ENCODE measurements at places on chromosomes 1 and 21.

- peak; percentile 45 for DNase-seq
Observed at GRCh38 chr1:23184212-23184934, 15.7 kb upstream of the LUZP1 start.

DNA sequence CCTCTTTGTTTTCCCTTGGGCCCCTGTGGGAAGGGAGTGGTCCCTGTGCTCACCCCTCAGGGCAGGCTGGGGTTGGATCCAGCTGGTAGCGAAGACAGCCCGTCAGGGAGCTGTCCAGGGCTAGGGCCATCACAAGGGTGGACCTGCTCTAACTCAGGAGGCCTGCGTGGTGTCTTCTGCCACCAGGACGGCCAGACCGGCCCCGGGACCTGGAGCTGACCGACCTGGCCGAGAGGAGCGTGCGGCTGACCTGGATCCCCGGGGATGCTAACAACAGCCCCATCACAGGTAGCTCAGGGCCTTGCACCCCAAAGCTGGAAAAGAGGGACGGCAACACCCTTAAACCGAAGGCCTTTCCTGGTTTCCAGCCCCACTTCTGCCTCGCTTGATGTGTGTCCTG lies 64.2 kb upstream of the CNTN2 start:
- DNase-seq = no peak

DNA sequence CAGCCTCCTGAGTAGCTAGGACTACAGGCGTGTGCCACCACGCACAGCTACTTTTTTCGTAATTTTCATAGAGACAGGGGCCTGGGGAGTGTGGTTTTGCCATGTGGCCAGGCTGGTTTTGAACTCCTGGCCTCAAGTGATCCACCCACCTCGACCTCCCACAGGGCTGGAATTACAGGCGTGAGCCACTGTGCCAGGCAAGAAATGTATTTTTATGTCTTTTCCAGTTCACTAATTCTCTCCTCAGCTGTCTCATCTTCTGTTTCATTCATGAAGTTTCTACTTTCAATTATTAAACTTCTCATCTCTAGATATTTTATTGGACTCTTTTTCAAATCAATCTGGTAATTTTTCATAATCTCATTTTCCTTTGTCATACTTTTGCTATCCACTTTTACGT lies 72.1 kb upstream of the DISP3 start:
- no peak for DNase-seq

DNA sequence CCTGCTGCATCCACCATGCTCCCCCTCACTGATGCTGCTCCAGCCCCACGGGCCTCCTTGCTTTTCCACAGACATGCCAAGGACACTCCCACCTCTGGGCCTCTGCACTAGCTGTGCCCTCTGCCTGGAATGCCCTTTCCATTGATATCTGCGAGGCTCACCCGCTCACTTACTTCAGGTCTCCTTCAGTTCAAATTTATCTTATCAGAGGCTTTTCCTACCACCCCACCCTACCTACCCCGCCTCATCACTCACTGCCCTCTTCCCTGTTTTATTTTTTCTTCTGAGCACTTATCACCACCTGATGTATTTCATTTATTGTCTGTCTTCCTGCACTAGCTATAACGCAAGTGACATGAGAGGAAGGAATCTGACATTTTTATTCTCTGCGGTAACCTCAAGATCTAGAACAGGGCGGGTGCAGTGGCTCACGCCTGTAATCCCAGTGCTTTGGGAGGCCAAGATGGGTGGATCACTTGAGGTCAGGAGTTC lies 7.0 kb downstream of the HSPG2 start:
- DNase-seq = no peak

- DNase-seq = no peak
Observed at GRCh38 chr1:119086830-119087229, 53.6 kb downstream of the WARS2 start.

GRCh38 chr1:198640174-198640573 lies 1.3 kb downstream of the PTPRC start:
- no peak for DNase-seq

- DNase-seq = no peak
Observed at GRCh38 chr1:156900896-156901589, 7.5 kb downstream of the PEAR1 start.

DNA sequence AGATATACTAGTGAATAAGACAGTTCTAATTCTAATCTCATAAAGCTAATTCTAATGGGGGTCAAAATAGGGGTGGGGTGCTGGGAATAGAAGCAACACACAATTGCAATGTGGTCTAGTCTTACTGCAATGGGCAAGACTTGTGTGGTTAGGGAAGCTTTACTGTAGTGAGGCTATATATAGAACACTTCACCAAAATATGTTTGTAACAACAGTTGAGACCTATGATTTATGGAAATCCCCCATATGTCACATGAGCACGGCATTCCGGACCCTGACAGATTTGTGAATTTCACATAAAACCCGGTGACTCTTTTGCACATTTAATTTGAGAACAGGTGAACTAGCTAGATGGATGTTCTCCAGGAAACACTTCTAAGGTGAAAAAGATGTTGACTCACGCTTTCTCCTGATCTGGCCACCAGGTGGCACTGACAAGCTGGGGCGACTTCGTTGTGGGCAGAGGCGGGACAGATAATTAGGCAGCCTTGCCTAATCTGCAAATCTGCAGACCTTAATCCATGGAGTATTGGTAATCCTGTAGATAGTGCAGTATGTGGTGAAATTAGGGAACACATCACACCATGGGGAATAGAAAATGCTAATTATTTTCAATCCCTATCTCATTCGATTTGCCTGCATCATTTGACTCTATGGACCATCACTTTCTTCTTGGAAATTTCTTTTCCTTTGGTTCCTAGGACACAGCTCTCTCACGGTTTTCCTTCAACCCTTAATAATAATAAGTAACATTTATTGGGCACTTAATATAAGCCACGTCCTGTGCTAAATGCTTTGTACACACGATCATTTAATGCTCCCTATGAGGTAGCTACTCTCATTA lies 37.7 kb downstream of the KIAA0040 start:
- DNase-seq = peak; percentile 76

GRCh38 chr1:13623021-13623637 lies 39.5 kb downstream of the PDPN start:
- no peak for DNase-seq

DNA sequence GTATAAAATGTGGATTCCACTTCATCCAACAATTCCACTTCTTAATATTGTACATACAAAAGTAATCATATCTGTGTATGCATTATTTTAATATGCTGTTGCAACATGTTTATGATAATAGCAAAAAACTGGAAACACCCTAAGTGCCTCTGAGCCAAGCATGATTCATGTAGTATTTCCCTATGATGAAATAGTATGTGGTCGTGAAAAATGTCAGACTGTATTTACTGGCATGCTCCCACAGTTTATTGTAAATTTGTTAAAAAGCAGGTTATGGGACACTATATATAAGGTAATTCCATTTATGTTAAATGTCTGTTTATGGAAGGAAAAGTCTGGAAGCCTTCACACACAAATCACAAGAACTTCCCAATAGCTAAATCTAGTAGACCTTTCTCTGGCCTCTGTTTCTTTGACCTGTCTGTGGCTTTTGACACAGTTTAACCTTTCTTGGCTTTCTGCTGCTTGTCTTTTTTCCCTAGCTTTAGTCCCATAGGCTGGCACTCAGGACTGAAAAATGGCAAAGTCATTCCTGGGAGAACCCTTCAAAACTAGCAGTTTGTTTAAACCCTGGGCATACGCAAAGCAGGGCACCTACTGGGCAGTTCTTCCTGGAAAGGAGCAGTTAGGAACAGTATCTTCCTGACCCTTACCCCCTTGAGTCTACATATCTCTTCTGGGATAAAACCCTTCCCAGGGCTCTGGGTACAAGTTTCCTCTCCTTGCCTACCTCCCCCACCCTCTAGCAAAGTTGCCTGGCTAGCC lies 65.4 kb upstream of the ARTN start:
- no peak for DNase-seq

DNA sequence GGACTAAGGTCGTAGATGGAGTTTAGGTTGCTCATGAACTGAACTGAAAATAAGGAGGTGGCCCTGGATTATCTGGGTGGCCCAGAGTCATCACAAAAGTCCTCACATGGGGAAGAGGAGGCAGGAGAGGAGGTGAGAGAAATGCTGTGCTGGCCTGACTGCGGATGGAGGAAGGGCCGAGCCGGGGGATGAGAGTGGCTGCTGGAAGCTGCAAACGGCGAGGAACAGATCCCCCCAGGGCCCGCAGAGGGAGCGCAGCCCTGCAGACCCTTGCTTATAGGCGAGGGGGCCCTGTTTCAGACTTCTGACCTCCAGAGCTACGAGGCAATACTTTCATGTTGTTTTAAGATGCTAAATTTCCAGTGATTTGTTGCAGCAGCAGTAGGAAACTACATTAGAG lies 102.7 kb upstream of the C1orf174 start:
- no peak for DNase-seq

DNA sequence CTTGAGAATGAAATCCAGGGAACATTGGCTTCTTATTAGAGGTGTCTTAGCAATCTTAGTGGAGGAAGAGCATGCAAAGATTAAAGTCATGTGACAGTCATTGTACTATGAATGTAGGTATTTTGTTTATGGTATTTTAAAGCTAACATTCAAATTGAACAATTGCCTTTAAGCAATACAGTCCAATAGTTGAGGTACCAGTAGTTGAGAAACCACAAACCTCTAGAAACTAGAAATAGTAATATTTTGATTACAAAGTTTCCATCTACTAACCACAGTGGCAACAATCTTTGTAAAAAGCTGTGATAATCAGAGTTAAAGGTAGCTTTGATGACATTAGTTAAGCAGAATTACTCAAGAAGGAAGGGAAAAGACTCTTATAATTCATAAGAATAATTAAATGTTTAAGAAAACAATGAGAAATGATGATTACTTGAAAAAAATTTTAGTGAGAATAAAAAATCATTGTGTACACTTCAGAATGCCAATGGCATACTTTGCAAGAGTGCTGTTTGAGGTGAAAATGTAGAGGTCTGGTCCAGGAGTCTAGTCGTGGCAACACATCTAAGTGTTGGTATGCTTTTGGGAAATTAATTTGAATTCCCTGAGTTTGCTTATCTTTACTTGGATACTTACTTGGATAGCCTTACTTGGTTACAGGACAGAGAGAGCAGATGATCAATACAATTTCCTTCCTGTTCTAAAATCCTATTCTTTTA lies 104.9 kb upstream of the PTGFR start:
- no peak for DNase-seq

DNA sequence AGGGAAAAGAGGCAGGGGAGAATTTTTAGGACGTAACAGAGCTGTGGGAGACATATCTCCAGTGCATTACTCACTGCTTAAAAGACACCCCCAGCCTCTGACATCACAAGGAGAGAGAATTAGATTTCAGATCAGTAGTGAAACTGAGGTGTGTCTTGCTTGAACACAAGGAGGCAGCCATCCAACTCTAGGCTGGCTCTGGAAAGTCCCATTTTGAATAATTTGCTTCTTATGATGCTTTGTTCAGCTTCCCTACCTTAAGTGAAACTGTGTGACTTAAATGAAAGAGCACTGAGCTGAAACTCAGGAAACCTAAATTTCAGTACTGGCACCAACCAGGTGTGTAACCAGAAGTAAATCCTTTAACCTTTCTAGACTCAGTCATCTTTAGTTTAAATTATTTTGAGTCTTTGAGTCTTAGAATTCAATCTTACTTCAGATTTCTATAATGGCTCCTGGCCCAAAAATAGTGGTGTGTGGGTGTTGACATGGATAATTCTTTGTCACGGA lies 251.6 kb upstream of the SGIP1 start:
- DNase-seq = peak; percentile 79

GRCh38 chr1:92975551-92976232 lies 14.4 kb upstream of the DIPK1A start:
- DNase-seq = no peak

GRCh38 chr21:43303275-43304178 lies 123.4 kb downstream of the SIK1 start:
- no peak for DNase-seq

DNA sequence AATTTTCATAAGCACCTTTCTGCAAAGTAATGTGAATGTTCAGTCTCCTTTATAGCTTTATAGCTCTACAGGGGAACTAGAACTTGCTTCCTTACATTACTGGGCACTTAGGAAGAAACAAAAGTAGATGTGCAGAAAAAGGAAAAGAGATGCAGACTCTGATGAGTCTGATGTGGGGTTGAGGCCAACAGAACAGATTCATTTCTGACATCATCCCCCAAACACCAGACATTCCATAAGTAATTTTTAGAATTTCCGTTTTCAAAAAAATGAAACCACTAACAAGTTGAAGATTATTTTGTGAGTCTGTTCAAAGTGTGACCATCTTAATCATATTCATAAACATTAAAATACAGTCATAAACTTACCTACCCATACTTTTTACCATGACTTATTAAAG lies 96.0 kb downstream of the NRIP1 start:
- no peak for DNase-seq

GRCh38 chr1:97759078-97759477 lies 161.8 kb downstream of the DPYD start:
- DNase-seq = no peak

DNA sequence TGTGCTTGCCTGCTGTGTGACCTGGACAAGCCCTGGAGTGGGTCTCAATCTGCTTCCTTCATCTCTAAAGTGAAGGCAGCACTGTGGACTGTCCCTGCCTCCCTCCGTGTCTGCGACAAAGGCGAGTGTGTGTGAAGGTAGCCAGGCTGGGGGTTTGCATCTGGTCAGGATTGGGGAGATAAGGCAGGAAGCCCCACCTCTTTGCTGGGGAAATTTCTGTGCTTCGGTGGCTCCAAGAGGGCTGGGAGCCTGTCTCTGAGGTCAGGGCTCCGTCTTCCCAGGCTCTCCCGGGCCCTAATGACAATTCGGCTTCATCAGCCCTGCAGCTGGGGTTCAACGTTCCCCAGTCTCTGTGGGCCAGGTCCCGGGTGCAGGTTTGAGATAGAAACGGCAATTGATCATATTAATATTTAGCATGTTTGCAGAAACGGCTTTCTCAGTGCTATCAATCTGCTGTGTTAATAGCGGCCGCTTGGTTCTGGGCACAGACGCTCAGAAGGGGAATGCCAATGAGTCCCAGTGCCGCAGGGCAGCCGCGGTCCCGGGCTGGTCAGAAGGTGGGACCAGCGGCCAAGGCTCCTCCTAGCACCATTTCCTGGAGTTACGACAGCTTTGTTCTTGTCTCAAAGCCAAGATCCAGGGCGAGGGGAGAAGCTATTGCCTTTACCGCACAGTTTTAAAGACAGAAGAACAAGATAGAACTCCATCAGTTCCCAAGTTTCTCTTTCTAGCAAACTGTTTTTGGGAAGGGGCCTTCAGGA lies 105.7 kb downstream of the PRDM16 start:
- DNase-seq = no peak

DNA sequence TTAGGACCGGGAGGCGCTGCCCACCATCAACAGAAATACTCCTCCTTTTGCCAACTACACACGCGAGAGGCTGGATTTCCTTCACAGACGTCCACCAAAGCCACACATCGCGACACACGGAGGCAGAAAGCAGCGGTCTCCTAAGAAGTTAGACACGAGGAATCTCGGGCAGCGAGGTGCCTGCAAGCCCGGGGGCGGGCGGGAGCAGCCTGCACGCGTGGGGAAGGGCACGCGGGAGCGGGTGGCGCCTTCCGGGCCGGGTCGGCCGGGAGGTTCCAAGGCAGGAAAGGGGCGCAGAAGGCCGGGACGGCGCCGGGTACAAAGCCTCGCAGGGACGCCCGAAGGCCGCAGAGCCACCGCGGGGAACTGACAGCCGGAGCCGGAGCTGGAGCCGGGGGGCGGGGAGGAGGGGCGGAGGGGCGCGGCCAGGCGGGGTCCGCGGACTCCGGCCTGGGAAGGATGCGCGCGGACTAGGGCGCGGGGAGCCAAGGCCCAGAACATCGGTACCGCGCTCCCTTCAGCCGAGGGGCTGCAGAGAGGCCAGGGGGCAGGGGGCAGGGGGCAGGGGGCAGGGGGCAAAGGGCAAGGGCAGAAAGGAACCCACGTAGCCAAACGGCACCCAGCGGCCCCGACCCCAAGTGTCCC lies 722 bp downstream of the NPHP4 start:
- DNase-seq = peak; percentile 33

Data from CD4-positive, alpha-beta T cell treated with Interleukin-6 at 100 ng/mL for 8 hours (primary cell).